Calu3 (cell line): ENCODE measurements at places on chromosomes 11 and 22.

GRCh38 chr11:44600839-44601383 is 35.4 kb downstream of the CD82 start:
- no peak for DNase-seq

DNA sequence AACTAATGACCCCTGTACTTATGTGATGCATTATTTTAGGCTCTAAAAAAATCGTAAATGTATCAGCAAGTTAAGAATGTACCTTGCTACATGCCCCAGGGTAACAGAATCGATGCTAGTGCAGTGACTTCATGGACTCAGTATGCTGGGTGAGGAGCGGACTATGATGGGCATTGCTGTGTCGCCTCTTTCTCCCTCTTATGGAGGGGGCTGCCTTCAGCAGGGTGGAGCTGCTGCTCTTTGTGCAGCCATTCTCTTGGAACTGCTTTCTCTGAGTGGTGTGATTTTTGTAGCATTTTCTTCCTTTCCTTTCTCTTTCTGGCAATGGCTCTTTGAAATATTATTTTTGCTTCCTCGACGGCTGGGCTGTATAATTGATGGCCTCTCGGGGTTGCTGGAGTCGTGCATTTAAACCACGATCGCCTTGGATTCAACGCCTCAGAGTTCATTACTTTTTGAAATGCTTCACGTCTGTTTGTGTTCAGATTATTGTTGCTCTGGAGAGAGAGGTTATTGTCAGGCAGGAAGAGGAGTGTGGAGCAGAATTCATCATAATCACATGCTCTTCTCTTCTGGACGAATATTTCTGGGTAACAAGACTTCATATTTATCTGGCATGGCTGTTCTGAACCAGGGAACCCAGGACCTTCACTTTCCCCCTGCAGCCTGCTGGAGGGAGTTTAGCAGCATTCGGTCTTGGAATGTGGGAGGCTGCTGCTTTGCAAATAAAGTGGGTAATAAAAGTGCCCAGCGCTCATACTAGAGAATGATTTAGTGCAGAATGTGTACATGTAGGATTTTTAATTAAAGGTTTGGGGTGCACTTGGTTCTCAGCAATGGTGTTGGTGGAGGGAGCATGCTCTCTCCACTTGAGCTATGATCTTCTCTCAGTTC is 804.2 kb downstream of the NTM start:
- DNase-seq = no peak

DNA sequence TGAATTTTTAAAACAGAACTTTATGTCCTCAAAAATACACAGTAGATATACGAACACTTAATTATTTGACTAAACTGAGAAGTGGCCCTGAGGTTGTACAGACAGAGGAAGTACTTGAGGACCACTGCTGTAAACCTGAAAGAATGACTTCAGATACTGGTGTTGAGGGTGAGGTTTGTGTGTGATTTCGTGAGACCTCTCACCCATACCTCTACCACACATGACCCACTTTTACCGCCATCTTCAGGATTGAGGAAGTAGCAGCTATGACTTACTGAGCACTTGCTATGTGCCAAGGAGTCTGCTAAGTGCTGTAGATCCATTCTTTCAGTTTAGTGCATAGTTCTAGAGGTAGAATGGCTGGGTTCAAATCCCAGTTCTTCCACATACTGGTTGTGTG is 21.9 kb downstream of the MMP13 start:
- DNase-seq = no peak

DNA sequence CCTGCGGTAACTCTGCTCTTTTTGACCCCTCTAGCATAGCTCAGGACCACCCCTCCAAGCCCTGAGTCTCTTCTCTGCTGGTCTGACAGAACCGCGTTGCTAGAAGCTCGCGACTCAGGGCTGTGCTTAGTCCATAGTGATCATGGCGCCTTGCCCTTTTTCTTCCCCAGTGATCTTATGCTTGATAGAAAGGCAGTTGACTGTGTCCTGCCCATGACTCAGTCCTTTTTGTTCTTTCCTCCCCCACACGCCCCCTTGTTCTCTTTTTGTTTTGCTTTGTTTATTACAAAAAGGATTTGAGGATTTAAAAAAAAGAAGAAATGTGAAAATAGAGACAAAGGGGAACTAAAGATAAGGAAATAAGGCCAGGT is 17.5 kb downstream of the IL17RA start:
- no peak for DNase-seq

DNA sequence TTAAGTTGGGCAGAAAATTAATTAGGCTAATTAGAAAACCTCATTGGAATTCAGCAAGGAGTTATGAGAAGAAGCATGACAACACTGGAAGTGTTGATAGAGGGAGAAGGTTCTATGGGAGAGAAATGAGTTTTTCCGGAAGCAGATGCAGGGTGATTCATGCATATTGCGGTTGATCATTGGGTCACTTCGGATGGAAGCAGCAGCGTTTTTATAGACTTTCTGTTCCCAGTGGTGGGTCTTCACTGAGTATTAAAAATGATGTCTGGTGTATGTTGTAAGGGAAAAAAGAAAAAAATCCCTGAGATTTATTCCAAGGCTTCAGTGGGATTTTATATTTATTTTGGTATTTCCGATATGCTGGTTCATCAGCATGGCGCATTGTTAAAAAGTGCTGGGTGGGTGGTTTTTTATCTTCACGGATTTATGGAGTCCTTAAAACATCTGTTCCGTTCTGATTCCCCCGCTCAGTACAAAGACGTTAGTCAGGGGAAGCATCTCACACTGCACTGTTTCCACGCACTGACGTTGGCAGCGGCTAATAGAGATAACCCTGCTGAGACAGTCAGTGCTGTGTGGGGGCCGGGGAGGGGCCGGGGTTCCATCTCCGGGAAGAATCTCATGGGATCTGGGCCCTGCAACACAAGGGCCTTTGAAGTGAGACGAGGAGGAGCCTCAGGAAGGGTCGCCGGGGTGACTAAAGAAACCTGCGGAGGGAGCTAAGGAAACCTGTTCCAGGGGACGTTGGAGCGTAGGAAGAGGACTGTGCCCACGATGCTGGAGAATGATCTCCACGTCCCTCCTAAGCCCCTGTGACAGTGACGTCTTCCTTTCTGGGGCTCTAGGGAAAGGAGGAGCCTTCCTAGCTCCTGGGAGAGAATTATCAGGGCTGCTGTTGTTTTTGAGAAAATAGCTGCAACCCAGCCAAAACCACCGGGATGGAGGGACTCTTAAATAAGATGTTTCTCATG is 390.0 kb downstream of the NTM start:
- DNase-seq = no peak

DNA sequence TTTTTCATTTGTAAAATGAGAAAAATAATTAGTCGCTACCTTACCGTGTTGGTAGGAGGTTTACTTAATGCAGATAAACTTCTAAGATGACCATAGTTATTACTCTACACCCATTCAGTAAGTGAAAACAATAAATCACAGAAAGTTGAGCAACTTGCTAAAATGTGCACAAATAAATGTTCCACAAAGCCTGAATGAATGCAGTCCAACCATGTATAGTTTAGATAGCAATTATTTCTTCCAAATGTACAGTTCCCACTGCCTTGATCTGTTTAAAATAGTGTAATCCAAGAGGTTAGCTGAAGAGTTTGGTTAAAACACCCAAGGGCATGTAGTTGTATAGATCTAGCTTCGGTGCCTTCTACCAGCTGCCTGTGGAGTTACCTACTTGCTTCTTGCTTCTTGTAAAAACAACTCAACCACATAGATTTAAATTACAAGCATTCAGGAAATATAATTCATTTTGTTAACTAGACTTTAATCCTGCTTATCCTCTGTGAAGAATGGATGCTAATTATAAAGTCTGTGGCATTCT is 106.3 kb upstream of the CARD18 start:
- DNase-seq = no peak

DNA sequence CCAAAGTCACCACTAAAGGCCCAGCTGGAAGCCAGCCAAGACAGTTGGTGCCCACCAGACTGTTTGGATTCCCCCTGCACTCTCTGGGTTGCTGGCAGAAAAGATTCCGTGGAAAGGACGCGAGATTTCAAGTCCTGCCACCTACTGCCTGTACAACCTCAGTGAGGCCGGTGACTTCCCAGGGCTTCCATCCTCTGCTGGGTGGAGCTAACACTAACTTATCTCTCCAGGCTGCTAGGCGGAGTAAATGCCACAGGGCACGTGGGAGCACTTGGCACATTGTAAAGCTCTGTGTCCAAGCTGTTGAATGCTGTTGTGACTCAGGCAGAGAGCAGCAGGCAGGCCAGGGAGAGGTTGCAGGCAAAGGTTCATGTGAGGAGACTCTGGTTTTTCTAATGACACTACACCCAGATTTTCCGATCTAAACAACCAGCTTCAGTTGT is 50.9 kb upstream of the CDON start:
- DNase-seq = peak; percentile 83

- peak; percentile 10 for DNase-seq
These were observed 331.8 kb downstream of the FAT3 start for GRCh38 chr11:92556431-92556830.

GRCh38 chr22:20777420-20778177 is 3.7 kb downstream of the SERPIND1 start:
- DNase-seq = peak; percentile 36
